Omental fat pad (tissue), 4 donors: ENCODE measurements at places on chromosomes 1 and 21.
A peak's percentile ranks its signal among the peaks of the same experiment; 100 is the strongest.

DNA sequence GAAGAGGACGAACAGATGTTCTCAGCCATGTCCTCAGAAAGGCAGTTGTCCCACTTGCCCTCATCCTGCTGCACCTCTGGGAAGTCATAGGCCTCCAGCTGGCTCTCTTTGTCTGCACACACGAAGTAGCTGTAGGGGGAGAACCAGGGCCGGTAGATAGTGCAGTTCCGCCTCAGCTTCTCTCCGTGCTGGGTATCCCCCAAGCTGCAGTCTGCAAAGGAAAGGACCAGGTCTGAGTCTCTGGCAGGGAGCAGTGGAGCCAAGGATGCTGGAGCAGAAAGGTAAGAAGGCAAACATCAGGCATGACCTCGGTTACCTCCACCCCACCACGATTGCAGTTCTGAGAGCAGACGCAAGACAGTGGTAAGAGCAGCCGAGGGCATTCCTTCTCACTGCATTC is 2.2 kb downstream of the SPATA46 start:
- peak; percentile 4 for DNase-seq

DNA sequence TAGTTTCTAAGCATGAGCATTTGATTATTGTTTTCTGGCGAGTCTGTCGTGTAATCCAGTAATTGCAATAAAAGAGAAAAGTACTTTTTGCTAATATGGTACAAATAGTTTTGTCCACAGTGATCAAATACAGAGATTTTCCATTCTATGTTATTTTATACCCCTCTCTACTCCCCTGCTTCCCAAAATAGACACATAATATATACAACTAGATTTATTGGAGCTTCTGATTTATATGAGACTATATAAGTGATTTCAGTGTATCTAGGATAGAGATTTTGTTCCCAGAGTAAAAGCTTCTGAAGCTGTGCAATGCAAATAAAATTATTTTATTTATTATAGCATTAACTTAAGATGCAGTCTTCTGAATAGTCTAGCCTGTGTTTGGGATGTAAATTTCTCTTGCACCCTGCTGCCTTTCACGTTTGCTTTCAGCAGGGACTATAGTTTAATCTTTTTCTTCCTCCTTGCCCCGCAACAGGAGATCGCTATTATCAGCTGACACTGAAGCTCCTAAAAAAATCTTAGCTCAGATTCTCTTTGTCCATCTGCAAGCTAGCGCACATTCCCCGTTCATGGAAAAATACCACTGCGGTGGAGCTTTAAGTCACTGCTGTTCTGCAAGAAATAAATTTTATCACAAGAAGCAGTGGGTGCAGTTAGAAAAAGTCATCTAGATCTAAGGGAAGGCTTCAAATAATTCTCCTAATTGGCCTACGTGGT is 273.3 kb downstream of the DISC1 start:
- no peak for DNase-seq

GRCh38 chr21:42042651-42043050 is 28.5 kb upstream of the UMODL1 start:
- DNase-seq, result no peak

DNA sequence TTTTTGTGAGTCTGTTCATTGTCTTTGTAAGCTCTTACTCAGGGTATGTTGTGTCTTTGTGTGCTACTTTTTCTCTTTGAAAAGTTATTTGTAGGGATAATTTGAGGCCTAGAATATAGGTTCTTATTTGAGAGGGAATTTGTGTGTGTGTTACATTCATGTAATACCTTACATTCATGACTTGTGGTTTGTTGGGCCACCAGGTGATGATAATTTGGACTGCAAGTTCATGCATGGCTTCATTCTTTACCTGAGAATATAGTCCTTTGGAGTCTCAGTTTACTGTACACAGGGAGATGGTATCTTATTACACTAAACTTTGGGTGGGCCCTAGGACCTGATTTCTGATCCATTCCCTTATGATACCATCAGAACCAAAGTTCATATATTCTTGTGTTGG is 51.8 kb upstream of the FASLG start:
- no peak for DNase-seq

DNA sequence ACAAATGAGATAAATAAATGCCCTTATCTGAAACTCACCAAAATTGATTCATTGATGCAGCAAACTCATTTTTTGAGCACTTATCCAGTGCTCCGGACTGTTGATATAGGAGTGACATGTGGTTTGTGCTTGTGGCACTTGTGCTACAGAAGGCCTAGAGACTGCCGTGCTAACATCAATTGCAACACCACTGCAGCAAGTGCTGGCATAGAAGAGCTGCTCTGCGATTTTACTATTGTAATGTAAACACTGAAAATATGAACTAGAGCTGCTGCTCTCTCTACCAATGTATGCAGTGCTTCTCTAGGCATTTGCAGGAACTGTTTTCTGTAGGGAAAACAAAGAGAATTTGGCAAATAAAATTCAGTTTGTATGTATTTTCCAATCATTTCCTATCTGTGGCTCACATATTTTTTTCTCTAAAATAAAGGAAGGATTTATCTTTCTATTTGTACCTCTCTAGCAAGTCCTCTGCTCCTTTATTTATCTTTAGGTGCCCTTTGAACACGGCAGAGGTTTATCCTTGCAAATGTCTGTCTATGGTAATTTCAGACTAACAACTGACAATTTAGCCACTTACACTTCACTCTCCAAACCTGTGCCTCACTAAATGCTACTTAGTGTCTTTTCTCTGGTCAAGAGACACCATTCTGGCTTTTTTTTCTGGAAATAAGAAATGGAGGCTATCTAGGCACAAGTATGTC is 409.5 kb upstream of the ADGRL2 start:
- no peak for DNase-seq

GRCh38 chr1:26344147-26344920 is 9.6 kb downstream of the CRYBG2 start:
- DNase-seq, result no peak

DNA sequence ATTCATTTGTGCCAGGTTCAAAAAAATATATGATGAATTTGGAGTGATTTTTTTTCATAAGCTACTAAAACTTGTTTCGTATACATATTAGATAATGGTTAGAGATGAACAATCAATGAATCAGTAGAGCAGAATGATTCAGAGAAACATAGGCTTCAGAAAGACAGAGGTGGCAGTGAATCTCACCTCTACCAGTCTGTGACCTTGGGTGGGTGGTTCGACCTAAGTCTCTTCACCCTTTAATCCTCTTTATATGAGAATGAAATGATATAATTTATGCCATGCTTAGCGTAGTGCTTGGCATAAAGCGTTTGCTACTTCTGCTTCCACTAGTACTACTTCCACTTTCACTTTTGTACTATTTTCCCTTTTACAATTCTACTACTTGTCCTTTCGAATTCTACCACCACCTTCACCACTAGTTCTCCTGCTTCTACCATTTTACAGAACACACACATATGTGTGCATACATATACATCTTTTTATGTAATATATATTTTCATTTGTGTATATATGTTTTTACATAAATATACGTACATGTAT is 45.1 kb downstream of the FYB2 start:
- no peak for DNase-seq

GRCh38 chr1:183719289-183719688 is 66.2 kb upstream of the APOBEC4 start:
- no peak for DNase-seq

GRCh38 chr1:31830511-31830910 is 14.7 kb upstream of the SPOCD1 start:
- DNase-seq, result no peak

- no peak for DNase-seq
These were observed 16.1 kb downstream of the CD101 start for GRCh38 chr1:117017648-117018047.

DNA sequence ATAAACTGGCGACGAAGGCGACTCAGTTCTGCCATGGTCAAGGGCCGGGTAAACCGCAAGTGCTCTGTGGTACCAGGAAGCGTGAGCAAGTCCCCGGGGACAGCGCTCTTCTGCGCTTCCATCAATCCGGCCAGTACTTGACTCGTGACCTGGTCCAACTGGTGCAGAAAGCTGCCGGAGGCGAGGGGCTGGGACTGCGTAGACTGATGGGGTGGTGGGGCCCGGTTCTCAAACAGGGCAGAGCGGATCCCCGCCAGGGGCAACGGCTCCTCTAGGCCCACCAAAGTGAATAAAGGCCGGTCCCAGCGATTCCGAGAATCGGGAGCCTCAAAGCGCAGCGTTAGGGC is 852 bp downstream of the KTI12 start:
- DNase-seq, result peak; percentile 24

GRCh38 chr1:175675017-175675416 is 68.4 kb downstream of the TNR start:
- DNase-seq, result no peak

GRCh38 chr1:116498789-116499628 is 71.8 kb downstream of the CD58 start:
- no peak for DNase-seq

- DNase-seq, result no peak
These were observed 38.2 kb downstream of the NTPCR start for GRCh38 chr1:232988572-232989040.

GRCh38 chr1:63635681-63636080 is 42.5 kb downstream of the PGM1 start:
- DNase-seq, result no peak

- DNase-seq, result no peak
These were observed 86.3 kb downstream of the ACBD6 start for GRCh38 chr1:180415985-180416633.

DNA sequence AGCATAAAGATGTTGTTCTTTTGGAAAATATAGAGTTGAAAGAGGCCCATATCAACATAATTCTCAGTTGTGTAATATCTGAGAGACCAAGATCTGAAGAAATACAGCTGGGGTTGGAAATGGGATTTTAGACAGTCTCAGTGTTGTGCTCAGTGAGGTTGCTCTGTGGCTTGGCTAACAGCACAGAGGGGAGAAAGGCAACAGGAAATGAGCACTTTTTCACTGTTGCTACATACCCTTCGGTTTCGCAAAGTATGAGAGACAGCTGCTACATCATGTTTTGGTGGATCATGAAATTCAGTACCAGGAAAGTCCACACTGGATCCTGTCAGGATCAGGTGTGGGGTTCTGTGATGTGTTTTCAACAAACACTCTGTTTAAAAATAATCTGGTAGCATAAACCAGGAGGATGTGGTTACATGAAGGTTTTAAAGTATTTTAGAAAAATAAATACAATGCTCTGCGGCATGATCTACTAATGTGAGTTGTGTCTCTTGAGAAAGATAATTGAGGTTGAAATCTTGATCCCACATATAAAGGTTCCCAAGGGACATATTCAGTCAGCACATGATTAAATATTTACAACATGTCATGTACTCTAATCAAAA is 7.0 kb upstream of the GPR88 start:
- no peak for DNase-seq

DNA sequence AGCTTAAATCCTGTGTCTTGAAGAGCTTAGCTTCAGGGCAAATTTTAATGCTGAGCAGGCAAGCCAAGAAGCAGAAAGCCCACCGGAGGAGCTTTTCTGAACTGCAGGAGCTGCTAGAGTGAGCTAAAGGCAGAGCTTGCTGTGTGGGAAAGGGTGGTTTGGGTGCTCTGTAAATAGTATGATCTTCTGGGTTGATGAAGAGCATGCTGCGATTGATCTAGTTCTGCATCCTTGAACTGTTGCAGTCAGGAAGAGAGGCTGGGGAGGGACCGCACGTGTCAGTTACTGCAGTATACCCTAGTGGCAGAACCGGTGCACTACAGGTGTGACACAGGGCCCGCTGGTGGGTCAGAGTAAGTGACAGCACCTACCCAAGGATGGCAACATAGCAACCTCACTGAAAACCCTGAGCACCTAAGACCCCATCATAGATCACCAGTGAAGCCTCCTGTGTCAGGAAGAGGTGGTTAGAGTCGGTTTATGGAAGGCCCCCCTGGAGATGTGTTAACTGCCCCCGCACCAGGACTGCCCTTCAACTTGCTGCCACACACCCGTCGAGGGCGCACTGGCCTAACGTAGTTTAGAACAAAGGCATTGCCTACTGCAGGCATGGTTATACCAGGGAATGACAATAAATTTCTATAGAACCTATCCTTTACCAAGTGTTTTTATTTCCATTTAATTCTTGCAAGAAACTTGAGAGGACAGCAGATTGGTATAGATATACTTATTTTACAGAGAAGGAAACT is 146.0 kb upstream of the KIAA0040 start:
- DNase-seq, result no peak

DNA sequence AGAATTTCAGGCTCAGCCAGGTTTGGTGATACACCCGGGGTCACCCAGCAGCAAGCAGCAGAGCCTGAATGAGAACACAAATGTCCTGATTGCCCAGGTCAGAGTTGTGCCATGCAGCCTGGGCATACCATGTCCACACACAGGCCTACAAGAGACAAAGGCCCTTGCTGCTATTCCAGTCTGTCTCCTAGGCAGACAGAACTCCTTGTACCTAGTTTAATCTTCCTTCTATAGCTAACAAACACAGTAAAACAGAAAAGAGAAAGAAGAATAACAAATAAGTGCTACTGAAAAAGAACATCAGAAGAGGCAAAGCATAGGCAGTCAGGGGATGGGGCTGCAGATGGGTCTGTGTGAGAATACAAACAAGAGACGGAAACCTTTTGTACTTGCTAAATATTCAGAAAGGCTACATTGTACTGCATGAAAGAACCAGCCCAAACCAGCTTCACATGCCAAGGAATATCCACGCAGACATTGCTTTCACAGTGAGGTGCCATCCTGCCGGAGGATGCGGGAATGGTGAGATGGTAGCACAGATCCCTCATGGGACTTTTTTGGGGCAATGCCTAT is 401.7 kb downstream of the OMA1 start:
- no peak for DNase-seq

- no peak for DNase-seq
These were observed 8.5 kb downstream of the IRF2BP2 start for GRCh38 chr1:234601301-234602017.

- DNase-seq, result no peak
These were observed 7.7 kb upstream of the MPZL1 start for GRCh38 chr1:167714098-167714438.

- no peak for DNase-seq
These were observed 71.0 kb upstream of the FAM3B start for GRCh38 chr21:41245509-41246135.

DNA sequence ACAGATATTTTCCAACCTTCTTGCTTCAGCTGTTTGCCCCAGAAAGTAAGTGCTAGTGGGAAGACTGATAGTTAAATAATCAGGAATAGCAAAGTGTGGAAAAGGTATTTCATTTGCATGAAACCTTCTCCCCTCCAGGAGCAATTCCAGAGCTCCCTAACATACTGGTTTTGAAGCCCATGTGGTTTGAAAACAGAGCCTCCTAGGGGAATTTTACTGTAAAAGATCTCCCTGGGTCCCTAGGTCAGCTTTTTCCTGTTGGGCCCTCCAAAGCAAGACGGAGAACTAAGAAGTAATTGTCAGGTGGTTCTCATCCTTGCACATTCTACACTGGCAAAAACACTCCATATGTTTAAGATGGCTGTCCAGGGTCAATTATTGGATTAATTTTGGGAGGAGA is 218.7 kb upstream of the FOXD3 start:
- DNase-seq, result no peak

- DNase-seq, result no peak
These were observed 83.7 kb upstream of the LRRC8D start for GRCh38 chr1:89736937-89737733.

DNA sequence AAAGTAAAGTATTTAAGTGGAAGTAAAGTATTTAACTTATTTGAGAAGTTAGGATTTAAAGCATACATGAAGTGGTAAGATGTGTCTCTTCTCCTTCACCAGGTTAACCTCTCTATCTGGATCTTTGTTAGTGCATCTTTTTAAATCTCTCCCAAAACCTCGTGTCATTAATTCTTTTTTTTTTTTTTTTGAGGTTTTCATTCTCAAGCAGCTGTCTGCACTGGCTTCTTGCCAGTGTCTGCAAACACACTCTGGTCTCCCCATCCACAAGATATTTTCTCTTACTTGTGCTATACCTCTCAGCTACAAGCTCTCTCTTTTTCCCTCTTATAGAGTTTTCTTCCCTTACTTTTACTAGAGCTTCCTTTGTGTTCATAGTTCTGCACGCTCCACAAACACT is 49.0 kb downstream of the CLDN17 start:
- no peak for DNase-seq
